ENCODE measurements at places on chromosomes 4 and X. TPM values are rescaled to one million over a fixed set of nuclear protein-coding genes. Genes with fewer than 3 reads are reported as not detected.

PLXNB3 gene
- total RNA-seq = 11.2 TPM

ANKRD50 gene
- 39.1 TPM for total RNA-seq

NR3C2 gene
- 0.54 TPM for total RNA-seq

PPP1R2C gene
- not detected for total RNA-seq

ARHGAP6 gene
- 4.1 TPM for total RNA-seq

SPP1 gene
- 4.7 TPM for total RNA-seq

TBC1D1 gene
- 139 TPM for total RNA-seq

IQSEC2 gene
- 38.9 TPM for total RNA-seq

CT83 gene
- total RNA-seq = not detected

PGRMC1 gene
- total RNA-seq = 153 TPM

- no peak for DNase-seq
Measured at GRCh38 chr4:12324965-12325364, 896.3 kb upstream of the HS3ST1 start.

DNA sequence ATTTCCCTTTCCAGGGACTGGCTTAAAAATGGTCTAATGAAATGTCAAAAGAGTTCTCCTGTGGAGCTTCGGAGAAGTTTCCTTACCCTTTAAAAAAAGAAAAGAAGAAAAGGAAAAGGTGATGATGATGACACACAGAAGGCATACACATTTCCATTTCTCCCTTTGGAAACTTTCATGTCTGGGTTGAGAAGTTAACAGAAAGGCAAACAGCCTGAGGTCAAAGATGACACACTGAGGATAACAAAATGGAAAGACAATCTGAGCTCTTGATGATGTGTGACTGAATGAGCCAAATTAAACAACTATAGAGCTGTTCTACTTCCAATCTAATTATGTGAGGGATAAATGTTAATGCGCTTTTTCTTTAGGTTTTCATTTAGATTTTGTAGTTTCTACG, 32.2 kb downstream of the NFXL1 start:
- DNase-seq = no peak

- DNase-seq = no peak
Measured at GRCh38 chrX:65688403-65688871, 21.0 kb downstream of the MSN start.

- no peak for DNase-seq
Measured at GRCh38 chrX:39692796-39693195, 405.0 kb downstream of the BCOR start.

- DNase-seq = no peak
Measured at GRCh38 chr4:112545346-112545745, 29.4 kb upstream of the NEUROG2 start.

DNA sequence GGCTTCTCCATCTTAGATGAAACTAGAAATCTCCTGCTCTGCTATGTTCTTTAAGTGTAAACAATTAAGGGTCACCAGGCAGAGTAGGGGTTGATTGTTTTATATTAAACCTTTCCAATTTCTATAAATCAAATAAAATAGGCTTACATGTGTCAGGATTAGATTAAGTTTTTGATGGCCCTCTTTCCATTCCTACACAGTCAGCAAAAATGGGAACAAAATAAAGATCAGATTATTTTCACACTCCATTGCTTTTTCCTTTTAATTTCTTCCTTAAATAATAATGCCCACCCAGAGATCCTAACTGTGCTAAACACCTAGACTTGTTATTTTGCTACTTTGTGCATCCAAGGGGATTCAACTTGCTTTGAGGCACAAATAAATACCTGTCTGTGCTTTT, 381.4 kb upstream of the MAGEB16 start:
- no peak for DNase-seq

- no peak for DNase-seq
Measured at GRCh38 chr4:19636451-19636850, 615.3 kb upstream of the SLIT2 start.

- no peak for DNase-seq
Measured at GRCh38 chrX:110806145-110806544, 10.5 kb upstream of the CHRDL1 start.

DNA sequence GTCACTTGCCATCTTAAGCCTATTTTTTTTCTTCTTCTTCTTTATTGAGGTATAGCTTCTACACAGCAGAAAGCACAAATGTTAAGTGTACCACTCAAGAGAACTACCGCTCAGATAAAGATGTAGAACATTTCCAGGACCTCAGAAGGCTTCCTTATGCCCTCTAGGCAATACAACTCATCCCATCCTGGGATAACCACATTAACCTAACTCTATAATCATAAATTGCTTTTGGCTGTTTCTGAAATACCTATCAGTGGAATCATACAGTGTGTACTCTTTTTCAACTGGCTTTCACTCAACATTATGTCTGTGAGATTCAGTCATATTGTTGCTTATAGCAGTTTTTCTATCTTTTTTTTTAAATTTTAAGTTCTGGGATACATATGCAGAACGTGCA, 51.7 kb downstream of the ARFIP1 start:
- DNase-seq = no peak

- no peak for DNase-seq
Measured at GRCh38 chr4:172573899-172574298, 594.7 kb upstream of the GALNT7 start.

DNA sequence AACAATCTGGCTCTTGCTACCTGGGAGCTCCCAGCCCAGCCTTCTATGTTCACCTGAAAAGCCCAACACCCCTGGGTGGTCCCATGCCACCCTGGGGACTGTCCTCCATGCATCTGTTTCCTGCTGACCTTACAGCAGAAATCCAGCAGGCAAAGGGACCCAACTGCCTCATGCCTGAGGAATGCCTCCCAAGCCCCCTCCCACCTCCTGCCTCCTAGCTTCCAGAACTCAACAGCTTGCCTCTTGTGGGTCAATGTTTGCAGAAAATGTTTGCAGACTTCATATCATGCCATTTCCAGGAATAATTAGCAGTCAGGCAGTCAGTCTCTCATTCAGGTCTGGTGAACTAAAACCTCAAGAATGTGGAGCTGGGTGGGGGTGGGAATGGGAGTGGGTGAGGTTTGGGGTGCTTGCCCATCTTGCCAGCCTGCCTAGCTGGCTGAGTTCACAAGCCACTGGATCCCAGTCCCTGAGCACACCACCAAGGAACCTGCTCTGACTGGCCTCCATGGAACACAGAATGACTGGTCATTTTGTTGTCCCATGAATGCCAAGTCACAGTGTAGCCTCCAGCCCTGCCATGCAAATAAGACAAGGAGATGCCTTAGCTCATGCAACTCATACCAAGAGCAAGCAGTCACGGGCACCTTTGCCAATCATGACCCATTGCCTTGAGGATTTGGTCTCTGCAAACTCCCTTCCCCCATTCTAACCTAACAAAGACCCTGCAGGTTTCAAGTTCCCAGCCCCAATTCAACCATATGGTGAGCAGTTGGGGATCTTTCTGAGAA, 12.1 kb upstream of the PLAC1 start:
- DNase-seq = no peak

DNA sequence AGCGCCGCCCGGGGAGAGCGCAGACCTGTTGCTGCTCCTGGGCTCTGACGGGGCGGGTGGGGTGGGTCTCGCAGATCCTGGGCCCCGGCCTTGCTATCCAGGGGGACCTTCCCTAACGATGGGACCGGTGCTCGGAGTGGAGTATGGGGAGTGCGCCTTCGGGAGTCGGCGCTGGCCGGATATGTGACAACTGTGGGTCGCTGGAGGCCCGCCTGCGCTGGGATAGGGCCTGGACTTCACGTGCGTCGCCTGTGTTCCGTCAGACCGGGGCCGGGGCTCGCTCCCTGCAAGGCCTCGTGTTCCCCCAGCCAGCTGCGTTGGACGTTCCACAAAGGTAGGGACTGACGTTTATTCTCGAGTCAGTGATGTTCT, 1.3 kb downstream of the TBL1X start:
- peak; percentile 15 for DNase-seq

DNA sequence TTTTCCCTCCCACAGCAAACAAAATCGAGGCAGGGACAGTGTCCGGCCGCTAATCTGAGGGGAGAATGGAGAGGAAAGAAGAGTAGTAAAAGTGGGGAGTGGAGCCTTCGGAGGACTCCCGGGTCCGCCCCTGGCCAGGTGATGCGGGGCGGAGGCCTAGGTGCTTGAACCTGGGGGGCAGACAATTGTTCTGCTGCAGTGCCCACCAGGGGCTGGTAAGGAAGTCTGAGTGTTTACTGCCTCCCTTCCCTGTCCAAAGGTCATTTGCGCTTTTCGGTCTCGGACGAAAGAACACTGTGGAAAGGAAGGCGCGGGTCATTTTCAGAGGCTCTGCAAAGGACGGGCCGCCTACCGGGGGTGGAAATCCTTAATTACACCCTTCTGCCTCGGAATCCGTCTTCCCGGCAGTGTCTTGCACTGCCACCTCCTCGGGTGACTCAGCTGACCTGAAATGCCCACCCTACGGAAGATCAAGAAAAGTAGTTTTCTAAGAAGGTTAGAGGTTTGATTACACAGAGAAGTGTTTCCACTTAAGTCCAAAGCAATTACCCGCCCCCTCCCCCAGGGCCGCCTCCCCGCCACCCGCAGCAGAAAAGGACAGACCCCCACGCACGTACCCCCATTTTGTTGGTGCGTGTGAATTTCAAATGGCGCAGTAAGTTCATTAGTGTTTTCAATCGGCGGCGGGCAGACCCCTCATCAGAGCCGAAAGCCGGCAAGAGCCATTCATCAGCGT, 99.9 kb upstream of the TENM3 start:
- peak; percentile 35 for DNase-seq
